ENCODE measurements at places on chromosomes 7 and 10.

DNA sequence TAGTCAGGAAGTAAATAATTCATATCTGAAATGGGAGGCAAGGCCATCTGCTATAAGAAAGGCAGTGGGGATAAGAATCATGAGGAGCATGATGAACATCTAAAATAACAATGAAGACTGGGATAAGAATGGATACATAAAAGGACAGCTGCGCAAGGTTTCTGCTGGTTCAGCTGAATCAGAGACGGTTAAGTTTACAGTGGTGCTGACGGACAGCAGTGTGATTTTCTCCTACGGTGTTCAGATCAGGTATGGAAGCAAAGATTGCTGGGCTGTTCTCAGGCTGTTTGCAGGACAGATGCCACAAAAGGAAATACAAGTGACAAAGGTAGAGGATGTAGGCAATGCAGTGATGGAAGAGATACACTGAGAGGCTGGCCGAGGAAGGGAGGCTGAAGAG is 8.4 kb downstream of the CYCS start:
- DNase-seq = no peak

- no peak for DNase-seq
These were observed 1117.0 kb upstream of the PHF14 start for GRCh38 chr7:9856668-9857067.

- DNase-seq = no peak
These were observed 64.4 kb downstream of the SUGCT start for GRCh38 chr7:40199076-40199802.

DNA sequence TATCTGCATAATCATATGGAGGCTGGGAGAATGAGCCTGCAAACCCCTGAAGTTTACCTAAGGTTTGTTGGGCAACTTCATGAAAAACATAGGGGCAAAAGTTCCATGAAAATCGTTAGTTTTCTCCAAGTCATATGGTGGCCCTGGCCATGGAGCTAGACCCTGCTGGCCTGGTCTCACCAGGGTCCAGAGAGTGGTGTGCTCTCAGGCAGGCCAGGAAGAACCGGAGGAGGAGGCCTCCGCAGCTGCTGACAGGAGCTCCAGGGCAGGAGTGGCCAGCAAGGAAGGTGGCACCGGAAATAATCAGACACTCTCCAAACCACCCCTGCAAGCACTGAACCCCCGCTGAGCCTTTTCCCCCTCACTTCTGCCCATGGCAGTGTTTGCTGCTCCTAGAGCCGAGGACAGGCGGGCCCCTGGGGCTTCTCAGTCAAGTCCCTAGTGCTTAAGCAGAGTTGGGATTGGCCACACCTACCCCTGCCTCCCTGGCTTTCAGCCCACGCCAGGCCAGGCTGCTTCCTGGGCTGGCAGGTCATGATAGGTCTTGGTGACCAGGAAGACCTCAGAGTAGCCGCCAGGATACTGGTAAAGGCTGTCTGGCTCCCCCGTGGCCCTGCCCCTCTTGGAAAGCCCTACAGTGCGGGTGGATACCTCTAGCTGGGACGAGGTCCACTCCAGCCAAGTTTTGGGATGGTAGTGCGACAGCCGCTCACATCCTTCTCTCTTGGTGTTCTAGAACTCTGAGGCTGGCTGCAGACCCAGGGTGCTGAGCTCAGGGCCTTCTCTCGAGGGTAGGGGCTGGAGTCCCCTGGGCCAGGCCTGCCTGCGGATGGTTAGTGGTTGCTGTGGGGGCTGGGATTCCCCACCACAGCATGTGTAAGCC is 242.8 kb downstream of the MGMT start:
- no peak for DNase-seq

GRCh38 chr10:91621483-91622113 is 11.3 kb downstream of the PPP1R3C start:
- no peak for DNase-seq

DNA sequence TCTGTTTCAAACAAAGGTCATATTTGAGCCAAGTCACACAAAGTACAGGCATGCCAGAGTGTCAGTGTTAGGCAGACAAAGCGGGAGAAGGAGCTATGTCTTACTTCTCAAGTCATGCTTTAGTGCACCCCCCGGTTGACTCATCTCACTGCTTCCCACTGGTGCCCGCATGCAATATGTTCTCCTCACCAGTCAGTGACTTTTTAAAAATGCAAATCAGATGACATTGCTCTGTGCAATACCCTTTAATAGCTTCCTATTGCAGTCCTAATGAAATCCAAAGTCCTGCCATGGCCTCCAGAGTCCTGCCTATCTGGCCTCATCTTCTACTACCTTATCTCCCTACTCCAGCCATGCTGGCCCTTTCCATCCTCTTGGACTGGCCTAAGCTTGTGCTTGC is 429.1 kb downstream of the ACTR3B start:
- DNase-seq = no peak

DNA sequence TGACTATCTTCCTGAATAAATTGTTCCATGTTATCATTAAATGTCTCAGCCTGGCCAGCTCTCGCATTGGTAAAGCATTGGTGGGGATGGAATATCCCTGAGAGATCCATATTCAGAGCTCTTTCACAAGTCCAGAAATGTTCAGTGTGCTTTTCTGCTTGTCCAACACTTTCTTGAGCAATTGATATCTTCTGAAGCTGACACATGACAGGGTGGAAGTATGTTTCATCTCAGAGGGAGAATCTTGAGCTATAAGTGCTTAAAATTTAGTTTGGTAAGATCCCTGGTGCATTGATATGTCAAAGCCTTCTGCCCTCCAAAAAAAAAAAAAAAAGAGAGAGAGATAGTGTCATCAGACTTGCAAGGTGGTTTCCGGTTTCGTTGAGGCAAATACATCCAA is 7.4 kb downstream of the IFIT3 start:
- DNase-seq = no peak

DNA sequence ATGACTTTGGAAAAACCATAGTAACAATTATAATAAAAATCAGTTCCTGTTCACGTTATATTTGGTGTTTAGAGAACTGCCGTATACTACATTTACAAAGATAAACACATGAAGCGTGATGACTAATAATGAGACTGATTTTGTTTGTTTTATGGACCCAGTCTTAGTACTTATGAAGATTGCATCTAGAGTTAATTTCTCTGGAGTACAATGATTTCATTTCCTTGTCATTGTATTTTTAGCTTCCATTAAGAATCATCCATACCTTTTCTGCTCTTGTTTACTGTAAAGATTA is 2.9 kb downstream of the RBM20 start:
- no peak for DNase-seq

- DNase-seq = no peak
These were observed 77.8 kb upstream of the PTN start for GRCh38 chr7:137421366-137421765.

- no peak for DNase-seq
These were observed 30.6 kb downstream of the ANLN start for GRCh38 chr7:36420307-36420706.

- DNase-seq = no peak
These were observed 28.5 kb downstream of the GSDME start for GRCh38 chr7:24728503-24729364.

DNA sequence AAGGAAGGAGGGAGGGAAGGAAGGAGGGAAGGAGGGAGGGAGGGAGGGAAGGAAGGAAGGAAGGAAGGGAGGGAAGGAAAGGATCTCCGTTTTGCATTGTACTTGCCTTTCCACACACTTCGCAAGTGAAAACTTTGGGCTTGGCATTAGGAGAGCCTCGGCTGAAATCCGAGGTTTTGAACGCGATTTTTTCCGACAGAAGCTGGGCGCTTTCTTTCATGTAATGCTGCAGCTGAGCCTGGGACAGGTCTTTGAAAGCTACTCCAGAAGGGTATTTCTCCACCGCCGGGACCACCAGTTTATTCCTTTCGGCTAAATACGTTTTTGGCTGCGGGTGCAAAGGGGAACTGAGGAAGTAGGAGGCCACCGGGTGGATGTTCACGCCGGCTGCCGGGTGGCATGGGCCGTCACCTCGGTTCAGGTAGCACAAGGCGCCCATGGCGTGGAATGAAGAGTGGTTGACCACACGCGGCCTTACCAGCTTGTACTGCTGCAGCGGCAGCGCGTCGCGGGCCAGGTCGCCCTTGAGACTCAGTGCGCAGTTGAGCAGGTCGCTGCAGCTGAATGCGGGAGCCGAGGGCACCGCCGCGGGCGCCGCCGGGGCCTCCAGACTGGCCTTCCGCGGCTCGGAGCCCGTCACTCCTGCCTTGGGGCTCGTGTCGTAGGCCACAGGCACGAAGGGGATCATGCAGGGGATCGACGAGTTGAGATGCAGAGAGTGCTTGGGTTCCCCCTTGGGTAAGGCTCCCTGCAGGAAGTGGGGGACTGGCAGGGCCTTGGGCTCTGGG is 825 bp downstream of the FEZF1 start:
- DNase-seq = no peak

- peak; percentile 58 for DNase-seq
These were observed 36.3 kb downstream of the TRIL start for GRCh38 chr7:28921822-28922221.

DNA sequence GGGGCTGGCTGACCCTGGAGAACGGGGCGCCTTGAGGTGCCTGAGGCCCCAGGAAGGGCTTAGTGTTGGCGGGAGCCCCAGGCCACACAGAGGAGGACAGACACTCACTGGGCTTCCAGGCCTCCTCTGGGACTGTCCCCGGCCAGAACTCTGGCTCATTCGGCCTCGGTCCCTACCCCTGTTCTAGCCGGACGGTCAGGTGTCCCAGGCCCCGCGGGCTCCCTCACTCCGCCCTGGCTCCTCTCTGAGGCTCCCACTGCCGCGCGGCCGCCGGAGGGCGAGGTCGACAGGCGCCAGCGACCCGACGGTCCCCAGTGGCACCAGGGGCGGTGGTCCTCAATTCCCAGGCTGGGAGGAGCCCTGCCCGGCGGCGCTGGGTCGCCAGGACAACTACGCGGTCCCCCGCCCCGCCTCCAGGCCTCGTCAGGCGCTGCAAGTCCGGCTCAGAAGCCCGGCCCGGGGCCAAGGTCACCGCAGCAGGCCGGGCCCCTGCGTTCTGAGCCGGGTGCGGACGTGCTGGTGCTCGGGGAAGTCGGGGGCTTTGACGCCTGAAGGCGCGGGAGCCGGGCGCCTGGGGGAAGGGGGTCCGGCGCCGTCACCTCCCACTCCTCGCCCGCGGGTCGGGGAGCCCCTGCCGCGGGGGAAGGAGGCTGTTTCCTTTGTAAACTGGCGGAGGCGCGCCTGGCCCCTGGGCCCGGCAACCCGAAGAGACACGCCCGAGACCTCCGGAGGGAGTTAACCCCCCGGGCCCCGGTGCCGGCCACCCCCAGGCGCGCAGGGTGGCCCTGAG is 1.1 kb upstream of the PWWP2B start:
- no peak for DNase-seq

- no peak for DNase-seq
These were observed 150.4 kb downstream of the ACTR3B start for GRCh38 chr7:152909683-152910544.

GRCh38 chr10:112587729-112588128 is 140.7 kb downstream of the VTI1A start:
- DNase-seq = no peak

- DNase-seq = no peak
These were observed 2.9 kb downstream of the PLXNA4 start for GRCh38 chr7:132573251-132573955.

GRCh38 chr7:101952355-101953247 is 135.2 kb downstream of the CUX1 start:
- no peak for DNase-seq
